ENCODE measurements at places on chromosomes 5 and 9.
A peak's percentile ranks its signal among the peaks of the same experiment; 100 is the strongest.

- DNase-seq = no peak
Observed at GRCh38 chr5:107633171-107633901, 37.4 kb downstream of the EFNA5 start.

DNA sequence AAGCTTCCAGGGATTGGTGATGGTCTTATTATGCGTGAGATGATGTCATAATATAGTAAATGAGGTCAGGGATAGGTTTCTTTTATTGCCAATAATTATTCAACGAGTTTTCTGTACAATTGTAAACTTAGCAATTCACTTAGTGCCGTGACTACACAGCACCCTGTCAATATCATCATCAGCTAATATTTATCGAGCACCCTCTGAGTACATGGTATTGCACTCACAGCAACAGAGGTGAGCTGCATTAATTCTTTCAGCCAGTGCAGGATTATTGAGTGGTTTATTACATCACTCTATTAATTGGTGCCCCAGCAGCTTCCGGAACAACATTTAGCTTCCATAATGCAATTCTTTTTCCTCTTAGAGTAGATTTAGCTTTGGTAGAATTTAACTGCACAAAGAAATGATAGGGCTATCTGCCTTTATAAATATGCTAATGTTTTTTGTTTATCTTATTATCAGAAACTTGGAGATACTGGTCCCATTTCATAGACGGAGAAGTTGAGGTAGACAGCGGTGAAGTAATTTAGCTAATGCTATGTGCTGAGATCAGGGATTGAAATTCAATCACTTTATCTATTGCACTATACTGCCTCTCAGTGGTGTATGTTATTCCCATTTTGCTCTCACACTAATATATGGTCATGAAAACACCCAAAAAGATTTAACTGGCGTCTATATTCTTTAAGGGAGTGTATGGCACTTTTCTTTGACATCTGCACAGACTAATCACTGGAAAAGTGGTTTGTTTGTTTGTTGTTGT is 726.1 kb upstream of the WWC1 start:
- no peak for DNase-seq

- no peak for DNase-seq
Observed at GRCh38 chr5:149039506-149039905, 23.4 kb downstream of the SH3TC2 start.

DNA sequence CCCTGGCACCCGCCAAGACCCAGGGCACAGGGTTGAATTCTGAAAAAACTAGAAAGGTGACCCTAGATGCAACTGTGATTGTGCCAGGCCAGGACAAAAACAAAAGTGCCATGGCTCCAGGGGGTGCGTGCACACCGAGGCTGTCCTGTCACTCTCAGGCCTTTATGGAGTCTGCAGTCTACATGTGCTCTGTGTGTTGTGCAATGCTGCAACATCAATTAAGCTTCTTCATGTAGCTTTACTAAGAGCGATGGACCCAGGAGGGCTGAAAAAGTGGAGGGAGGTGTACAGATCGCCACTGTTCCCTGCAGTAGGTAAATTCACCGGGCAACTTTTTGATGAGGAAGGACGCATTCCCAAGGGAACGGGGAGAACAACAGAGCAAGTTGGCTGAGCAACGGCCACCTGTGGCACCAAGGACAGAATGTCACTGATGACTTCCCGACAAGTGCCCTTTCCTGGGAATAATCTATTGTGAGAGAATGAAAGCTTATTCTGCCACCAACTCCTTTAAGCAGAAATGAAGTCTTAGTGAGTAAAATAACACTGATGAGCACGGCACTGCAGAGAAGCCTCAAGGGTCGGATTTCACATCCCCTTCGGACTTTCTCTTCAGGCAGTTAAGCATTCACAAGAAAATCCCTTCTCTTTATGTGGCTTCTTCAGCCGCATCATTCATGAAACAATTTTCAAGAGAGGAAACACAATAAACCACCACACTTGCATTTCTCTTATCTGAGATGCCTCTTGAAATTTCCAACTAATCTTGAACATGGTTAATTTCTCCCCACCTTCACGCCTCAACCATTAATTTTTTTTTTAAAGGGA is 149.6 kb downstream of the DROSHA start:
- DNase-seq = no peak

DNA sequence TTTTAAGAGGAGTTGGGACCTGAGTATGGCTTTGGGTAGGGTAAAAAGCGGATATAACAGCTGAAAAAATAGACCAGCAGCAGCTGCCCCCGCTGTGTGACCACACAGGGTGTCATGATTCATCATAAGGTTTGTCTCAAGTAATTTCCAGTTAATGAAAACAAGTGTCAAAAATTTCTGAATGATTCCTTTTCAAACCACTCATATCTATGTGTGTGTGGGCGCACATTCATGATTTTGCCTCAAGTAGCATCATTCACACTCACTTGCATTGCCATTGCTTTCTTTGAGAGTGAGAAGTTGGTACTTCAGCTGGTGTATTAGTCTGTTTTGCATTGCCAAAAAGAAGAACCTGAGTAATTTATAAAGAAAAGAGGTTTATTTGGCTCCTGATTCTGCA is 12.1 kb upstream of the TNFAIP8 start:
- peak; percentile 75 for DNase-seq

GRCh38 chr5:180600554-180601041 is 9.3 kb upstream of the SCGB3A1 start:
- DNase-seq = no peak

DNA sequence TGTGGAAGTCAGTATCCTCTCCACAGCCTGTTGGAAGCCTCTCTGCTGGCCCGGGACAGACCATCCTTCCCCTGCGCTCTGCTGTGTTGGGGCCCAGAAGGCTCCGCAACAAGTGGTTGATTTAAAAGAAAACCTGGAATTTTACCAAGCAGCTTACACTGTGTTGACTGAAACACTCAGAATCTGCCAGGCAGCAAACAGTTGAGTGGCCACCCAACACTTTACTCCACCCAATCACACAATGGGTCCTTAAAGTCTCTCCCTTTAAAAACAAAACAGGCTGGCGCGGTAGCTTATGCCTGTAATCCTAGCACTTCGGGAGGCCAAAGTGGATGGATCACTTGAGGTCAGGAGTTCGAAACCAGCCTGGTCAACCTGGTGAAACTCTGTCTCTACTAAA is 28.0 kb upstream of the DMRT3 start:
- no peak for DNase-seq

DNA sequence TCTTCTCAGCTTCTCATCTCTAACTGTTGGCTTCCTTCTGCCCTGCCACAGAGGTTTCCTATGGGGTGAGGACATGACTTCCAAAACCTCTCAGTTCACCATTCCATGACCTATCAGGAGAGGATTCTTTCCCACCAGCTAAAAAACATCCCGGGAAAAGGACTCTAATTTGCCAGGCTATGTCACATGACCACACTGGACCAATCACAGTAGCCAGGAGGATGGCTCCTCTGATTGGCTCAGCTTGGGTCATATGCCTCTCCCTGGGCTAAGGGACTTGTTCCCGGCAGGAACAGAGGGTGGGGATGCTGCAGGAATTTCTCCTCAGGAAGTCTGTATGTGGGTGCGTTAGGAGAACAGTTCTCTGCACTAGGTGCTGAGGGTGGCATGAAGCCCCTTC is 40.3 kb upstream of the XPA start:
- DNase-seq = no peak

- DNase-seq = peak; percentile 8
Observed at GRCh38 chr9:22244139-22245011, 202.2 kb upstream of the DMRTA1 start.

- no peak for DNase-seq
Observed at GRCh38 chr5:149018909-149019443, 43.9 kb downstream of the SH3TC2 start.

GRCh38 chr9:16542290-16542689 is 328.2 kb downstream of the BNC2 start:
- no peak for DNase-seq

DNA sequence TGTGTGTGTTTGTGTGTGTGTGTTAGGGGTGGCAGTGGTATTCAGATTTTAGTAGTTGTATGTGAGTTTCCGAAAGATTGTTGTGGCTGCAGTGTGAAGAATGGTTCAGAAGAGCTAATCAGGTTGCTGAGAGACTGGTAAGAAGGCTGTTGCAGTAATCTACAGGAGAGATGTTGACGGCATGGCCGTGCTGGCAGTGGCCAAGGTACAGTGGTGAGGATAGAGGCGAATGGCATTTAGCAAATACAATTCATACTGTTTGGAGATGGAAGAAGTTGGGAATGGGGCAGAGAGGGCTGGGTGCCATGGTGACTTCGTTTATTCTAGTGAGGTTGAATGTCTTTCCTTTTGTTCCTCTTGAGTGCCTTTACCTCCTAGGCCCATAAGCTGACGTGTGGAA is 77.5 kb upstream of the SPATA31D4 start:
- no peak for DNase-seq

DNA sequence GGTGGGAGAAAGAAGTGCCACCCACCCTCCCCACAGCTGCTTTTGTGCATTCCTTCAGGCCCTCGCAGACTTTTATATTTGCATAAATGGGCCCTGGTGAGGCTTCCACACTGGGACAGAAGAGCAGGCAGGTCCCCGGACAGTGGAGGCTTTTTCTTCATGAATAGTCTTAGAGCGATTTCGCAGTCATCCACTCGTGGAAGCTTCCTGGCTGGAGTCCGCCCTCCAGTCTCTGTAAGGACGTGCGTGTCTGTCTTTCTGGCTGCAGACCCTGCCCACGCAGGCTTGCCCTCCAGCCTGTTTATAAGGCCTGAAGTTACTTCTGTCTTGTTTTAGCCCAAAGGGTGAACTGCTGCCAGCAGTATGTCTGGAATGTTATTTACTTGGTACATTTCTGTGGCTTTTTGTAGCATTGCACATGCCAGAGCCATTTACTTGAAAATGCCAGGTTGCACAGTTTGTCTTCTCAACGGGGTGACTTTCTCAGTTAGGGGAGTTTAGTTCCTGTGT is 195.7 kb downstream of the AOPEP start:
- DNase-seq = no peak

GRCh38 chr9:94128580-94128979 is 44.3 kb downstream of the PTPDC1 start:
- DNase-seq = no peak

DNA sequence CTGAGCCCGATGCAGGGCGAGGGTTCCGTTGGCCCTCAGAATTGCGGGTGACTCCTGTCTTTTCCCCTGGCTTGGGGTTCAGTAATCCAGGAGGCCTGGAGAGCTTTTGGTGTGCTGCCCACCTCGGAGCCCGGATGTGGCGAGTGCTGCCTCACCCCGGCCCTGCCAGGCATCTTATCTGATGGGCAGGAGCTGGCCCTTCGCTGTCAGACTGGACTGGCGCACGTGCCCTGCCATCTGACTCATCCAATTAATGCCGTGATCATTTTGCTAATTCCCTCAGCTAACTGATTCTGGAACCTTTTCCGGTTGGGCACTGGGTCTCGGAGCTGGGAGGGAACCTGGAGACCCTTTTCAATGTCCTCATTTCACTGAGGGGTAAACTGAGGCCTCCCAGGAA is 34.6 kb downstream of the RXRA start:
- no peak for DNase-seq

- no peak for DNase-seq
Observed at GRCh38 chr5:3139499-3139931, 388.0 kb upstream of the IRX2 start.

DNA sequence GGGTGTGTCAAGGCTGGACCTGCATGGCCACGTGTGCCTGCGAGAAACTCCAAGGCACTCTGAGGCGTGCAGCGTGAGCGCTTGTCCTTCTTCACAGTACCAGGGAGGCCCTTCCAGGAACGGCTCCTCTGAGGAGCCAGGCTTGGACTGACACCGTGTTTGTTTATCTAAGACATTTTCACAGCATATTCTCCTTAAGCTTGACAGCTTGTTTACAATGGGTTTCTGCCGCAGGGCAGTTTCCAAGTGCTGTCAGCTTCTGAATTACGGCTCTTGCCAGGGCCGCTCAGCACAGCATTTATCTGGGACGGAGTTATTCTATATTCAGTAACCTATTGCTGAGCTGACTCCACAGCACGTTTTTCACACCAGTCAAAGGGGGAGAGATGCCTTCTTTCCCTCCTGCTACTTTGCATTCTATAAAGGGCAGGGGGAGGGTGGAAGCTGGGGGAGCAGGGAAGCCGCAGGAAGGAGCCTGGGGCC is 98.4 kb downstream of the LMNB1 start:
- no peak for DNase-seq

DNA sequence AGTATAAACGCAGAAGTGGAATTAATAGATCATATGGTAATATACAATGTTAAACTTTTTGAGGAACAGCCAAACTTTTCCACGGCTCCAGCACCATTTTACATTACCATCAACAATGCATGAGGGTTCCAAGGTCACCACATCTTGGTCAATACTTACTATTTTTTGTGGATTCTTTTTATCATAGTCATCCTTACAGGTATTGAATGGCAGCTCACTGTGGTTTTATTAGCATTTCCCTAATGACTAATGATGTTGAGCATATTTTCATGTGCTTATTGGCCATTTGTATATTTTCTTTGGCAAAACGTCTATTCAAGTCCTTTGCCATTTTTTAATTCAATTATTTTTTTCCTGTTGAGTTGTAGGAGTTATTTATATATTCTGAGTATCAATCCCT is 14.1 kb upstream of the RAPGEF6 start:
- DNase-seq = no peak

DNA sequence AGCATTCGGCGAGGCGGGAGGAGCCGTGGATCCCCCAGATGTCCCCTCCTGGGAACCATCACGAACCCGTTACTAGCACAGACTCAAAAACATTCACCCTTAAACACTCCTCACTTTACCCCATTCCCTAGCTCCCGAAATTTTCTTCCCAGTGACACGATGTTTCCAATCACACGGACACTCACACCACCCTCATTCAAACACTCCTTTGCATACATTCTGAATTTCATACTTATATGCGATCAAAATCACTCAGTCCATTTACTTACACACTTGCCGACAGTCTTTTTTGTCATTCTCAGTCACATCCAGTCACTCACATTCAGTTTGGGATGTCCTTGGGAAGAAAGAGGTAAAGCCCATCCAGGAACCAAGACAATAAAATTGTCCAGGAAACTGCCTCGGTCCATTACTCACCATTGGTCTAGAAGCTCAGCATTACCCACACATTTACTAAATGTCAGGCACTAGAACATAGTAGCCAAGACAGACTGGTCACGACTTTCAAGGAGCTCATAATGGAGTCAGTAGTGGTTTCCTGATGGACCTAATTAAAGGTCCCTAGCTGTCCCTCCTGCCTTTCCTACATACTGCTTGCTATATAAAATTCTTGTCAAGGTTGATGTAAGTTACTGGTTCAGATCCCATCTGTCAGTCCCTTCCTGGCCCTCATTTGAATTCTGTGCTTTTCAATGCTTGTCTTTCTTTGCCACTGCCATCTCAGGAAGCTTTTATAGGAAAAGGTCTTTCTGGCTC is 574 bp downstream of the SLC35A4 start:
- no peak for DNase-seq

GRCh38 chr5:32805971-32806638 is 95.0 kb downstream of the NPR3 start:
- no peak for DNase-seq

GRCh38 chr5:77235846-77236721 is 25.6 kb downstream of the PDE8B start:
- DNase-seq = no peak

- no peak for DNase-seq
Observed at GRCh38 chr9:98838155-98838867, 30.8 kb downstream of the GALNT12 start.

GRCh38 chr5:61162832-61163567 is 732 bp upstream of the SMIM15 start:
- no peak for DNase-seq
